ENCODE measurements at places on chromosomes 13 and 19. TPM values are rescaled to one million over a fixed set of nuclear protein-coding genes. Genes with fewer than 3 reads are reported as not detected.

RFPL4A gene
- total RNA-seq: not detected

GRCh38 chr13:49679246-49679645 is 12.0 kb downstream of the EBPL start:
- H3K27me3 ChIP-seq: no peaks in the 10 kb centered on the region
- peaks cover 20% of the 10 kb centered on the region for H3K4me1 ChIP-seq
- DNase-seq: no peak
- H3K27ac ChIP-seq: no peak overlapping the region
- no peak overlapping the region for H3K4me3 ChIP-seq
- peaks cover 3% of the 10 kb centered on the region for H3K36me3 ChIP-seq

DNA sequence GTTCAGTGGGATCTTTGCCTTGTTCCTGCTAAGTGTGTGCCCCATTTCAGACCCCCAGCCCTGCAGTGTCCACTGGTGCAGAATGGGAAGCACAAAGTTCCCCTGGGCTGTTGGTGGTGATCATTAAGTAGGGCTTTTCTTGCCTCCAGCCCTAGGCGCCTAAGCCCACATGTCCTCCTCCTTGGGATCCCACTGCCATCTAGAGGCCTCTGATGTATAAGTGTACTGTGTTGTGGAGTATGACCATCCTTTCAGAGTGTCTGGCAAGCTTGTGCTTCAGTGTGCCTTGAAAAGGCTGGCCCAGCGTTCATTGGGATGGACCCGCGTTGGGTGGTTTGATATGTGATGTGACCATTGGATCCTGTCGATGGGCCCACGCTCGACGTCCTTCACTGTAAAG is 71.2 kb downstream of the WASF3 start:
- H3K27me3 ChIP-seq: peaks cover 2% of the 10 kb centered on the region
- H3K27ac ChIP-seq: no peak overlapping the region
- no peak for DNase-seq
- H3K4me3 ChIP-seq: no peak overlapping the region
- no peaks in the 10 kb centered on the region for H3K36me3 ChIP-seq
- H3K4me1 ChIP-seq: no peaks in the 10 kb centered on the region

DNA sequence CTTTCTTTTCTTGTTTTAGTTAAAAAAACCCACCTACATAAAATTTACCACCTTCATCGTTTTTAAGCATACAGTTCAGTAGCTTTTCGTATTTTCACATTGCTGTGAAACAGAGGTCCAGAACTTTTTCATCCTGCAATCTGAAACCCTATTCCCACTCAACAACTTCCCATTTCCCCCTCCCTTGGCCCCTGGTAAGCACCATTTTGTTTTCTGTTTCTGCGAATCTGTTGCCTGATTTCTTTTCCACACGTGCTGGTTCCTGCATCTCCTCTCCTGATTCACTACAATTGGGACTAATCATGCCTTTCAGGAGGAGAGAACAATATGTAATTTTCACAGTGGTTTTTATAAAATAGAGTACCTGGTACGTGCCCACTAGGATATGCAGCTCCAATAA is 149.2 kb upstream of the RNF113B start:
- H3K36me3 ChIP-seq: no peaks in the 10 kb centered on the region
- no peak overlapping the region for H3K27ac ChIP-seq
- H3K4me1 ChIP-seq: no peaks in the 10 kb centered on the region
- H3K27me3 ChIP-seq: peaks cover 2% of the 10 kb centered on the region
- no peak overlapping the region for H3K4me3 ChIP-seq
- DNase-seq: no peak

All from activated T-helper 1 cell treated with anti-CD3 and anti-CD28 coated beads, Interleukin-12 subunit alpha, Interleukin-12 subunit beta, Interleukin-2, Interleukin-4 antibody, amounts not matched to agents 30 ng/mL and 10 ng/mL and 1 ng/mL, durations not matched to agents 14 hours and 24 hours and 36 hours (primary cell).